ENCODE measurements at places on chromosomes 3 and 15.

DNA sequence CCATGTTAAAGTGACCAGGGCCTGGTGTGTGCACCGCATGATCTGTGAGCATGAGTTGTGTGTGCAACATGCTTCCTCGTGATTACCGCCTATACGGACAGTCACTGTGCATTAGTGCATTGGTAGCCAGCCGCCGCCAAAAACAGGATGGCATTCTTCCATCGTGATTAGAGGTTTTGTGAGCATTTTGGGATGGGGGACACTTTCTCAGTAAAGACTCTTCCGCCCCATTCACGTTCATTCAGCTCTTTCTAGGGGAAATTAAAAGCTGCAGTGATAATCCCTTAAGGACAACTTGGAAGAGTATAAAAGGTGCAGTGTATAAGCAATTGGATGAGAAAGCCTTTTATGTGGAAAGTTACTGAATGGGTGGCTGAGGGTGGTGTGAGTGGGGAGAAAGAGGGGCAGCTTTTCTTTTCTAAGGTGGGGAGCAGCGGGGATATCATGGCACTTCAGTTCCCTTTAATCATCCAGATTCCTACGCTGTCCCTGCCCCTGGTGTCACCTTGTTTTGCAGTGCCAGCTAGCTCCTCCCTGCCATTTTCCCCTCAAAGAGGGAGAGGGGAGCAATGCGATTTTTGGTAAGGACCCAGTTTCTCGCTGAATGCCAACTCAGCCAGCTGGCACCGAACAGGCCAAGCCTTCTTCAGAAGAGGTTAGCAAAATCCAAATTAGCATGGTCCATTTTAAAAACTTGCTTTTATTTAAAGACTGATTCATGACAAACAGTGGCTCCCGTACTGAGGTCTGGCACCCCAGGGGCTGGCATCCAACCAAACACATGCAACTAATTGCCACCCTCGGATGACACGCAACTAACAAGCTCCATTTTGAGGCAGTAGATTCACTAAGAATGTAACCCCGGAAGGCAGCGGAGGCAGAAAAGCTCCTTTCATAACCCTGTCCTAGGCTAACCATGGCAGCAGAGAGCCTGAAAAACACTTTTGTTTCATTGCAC is 447.8 kb downstream of the FHIT start:
- DNase-seq, result no peak

DNA sequence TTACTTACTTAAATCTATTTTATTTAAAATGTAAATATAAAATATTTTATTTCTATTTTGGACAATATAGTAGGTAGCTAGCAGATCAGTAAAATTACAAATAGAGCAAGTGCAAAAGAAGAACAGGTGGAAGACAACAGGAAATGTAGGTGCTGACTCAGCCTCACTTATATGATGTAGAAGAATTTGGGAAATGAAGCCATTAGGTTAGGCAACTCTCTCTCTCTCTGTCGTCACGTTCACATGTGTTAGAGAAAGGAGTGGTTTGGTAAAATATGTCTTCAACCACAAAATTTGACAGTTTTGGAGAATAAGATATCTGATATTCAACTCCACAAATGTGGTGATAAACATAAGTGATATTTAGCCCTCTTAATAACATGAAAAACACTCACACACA is 532.5 kb upstream of the KCNMB2 start:
- DNase-seq, result no peak

DNA sequence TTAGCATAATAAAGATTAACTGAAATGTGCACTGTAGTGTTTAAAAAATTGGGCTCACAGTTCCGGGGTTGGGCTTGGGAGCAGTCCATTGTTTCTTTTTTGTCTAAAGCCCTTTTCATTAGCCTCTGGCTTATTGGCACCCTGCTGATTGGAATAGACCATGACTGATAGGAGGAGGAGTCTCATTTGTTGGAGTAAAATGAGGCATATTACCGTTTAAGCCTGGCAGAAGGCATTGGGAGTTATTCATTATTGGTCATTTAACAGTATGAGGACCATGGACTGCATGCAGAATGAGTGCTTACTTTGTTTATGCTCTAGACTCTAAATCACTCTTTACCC is 139.0 kb upstream of the CGNL1 start:
- DNase-seq, result no peak

DNA sequence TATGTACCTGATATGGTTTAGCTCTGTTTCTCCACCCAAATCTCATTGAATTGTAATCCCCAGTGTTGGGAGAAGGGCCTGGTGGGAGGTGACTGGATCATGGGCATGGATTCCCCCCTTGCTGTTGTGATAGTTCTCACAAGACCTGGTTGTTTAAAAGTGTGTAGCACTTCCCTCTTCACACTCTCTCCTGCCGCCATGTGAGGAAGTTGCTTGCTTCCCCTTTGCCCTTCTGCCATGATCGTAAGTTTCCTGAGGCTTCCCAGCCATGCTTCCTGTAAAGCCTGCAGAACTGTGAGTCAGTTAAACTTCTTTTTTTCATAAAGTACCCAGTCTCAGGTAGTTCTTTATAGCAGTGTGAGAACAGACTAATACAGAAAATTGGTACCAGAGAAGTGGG is 93.1 kb downstream of the C3orf70 start:
- no peak for DNase-seq

- peak; percentile 30 for DNase-seq
These were observed 185.2 kb downstream of the KLF13 start for GRCh38 chr15:31511707-31512310.

- DNase-seq, result no peak
These were observed 205.6 kb downstream of the VGLL3 start for GRCh38 chr3:86785386-86785785.

- DNase-seq, result no peak
These were observed 12.6 kb upstream of the APH1B start for GRCh38 chr15:63264688-63265293.

- no peak for DNase-seq
These were observed 28.1 kb downstream of the CMTM7 start for GRCh38 chr3:32419742-32420125.

GRCh38 chr15:95760508-95760907 is 570.0 kb upstream of the NR2F2 start:
- no peak for DNase-seq

- no peak for DNase-seq
These were observed 719.3 kb upstream of the SGO1 start for GRCh38 chr3:20905210-20905805.

DNA sequence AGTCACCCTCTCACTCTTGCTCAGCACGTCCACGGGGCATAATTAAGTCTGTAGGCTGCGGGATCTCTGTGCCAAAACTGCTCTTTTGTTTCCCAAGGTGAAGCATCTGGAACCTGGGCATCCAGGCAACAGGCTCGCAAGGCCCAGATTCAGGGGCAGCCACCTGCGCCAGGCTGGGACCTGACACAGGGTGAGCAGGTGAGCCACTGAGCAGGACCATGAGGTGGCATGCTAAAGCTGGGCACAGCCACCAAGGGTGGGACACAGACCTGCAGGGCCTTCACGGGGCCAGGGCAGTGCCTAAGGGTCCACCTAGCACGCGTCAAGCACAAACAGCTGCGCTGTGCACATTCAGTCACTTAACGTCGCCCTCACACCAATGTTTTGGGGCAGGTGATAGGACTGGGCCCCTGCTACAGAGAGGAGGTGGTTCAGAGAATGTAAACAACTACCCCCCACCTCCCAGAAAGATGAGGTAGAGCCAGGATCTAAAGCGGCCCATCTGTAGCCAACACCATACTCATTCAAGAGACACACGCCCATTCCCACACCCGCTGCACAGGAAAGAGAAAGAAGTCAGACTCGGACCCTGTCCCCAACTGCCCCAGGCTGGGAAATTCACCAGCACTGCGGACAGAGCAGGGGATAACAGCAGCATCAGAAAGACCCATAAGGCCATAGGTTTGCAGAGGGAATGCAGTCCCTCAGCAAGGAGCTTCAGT is 16.3 kb downstream of the XXYLT1 start:
- no peak for DNase-seq

GRCh38 chr3:37031096-37031682 is 37.9 kb downstream of the MLH1 start:
- no peak for DNase-seq

GRCh38 chr3:183159333-183159732 is 3.2 kb downstream of the LAMP3 start:
- DNase-seq, result no peak

- DNase-seq, result peak; percentile 19
These were observed 9.7 kb upstream of the THUMPD3 start for GRCh38 chr3:9352917-9353752.

DNA sequence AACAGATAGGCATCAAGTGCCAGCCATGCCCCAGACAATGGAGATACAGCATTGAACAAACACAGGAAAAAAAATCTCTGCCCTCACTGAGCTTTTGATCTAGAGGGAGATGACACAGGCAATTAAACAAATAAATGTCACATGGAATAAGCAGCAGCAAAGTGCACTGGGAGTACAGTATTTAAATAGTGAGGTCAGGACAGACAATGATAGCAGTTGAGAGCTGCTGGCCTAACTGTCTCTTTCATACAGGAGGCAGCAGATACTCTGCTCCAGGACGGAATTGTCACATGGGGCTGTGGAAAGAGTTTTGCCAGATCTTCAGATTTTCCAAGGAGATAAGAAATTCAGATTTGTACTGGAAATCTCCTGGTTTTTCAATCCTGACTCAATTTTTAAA is 241.3 kb downstream of the THRB start:
- no peak for DNase-seq

DNA sequence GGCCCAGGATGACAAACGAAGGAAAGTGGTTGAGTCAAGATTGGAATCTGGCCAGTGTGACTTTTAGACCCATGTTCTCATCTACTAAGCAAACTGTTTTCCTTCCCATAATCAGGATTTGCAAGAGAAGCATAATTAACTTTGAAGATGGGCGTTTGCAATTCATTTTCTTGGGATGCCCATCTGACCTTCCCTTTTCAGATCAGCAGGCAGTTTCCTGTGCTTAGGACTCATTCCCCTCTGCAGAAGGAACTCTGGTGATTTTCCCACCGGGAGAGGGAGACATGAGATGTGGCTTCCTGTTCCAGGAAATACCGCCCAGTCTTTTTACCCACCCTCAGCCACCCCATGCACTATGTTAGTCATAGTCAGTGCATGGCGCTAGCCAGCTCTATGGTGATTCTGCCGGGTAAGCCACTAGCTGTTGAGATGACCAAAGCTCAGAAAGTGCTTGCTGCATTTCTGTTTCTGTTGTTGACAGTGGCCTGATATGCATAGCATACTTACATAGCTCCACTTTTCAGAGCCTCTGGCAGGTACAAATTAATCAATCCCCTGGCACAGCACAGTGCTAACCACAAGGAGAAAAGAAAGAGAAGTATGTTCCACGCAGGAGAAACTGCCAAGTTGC is 129.4 kb downstream of the VGLL4 start:
- no peak for DNase-seq

DNA sequence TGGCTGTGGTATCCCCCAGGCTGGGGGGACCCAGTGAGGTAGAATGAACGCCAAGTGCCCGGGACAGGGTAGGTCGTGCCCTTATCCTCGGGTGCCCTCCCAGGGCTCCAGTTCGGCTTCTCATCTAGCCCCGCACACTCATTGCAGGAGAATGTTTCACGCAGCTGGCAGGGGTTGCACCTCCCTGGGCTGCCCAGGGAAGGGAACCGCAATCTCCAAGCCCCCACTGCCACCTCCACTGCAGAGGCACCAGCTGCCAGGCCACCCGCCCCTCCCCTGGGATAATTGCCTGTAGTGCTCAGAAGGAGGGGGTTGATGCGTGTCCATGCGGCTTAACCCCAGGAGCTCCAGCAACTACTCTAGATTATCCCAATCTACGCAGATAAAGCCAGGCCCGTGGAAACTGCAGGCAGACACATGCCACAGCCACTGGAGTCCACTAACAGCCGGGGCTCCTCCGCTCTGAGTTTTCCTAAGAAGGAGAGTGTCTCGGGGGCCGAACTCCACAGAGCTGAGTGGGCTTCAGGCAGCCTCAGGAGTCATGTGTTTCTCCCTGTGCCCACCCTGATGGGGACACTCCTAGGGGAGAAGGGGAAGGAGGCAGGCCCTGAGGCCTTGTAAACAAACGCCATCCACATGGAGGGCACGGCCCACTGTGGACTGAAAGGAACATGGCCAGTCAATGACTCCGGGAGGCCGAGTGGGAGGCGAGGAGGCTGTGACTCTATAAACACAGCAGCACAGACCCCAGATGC is 137.2 kb upstream of the IQSEC1 start:
- no peak for DNase-seq

DNA sequence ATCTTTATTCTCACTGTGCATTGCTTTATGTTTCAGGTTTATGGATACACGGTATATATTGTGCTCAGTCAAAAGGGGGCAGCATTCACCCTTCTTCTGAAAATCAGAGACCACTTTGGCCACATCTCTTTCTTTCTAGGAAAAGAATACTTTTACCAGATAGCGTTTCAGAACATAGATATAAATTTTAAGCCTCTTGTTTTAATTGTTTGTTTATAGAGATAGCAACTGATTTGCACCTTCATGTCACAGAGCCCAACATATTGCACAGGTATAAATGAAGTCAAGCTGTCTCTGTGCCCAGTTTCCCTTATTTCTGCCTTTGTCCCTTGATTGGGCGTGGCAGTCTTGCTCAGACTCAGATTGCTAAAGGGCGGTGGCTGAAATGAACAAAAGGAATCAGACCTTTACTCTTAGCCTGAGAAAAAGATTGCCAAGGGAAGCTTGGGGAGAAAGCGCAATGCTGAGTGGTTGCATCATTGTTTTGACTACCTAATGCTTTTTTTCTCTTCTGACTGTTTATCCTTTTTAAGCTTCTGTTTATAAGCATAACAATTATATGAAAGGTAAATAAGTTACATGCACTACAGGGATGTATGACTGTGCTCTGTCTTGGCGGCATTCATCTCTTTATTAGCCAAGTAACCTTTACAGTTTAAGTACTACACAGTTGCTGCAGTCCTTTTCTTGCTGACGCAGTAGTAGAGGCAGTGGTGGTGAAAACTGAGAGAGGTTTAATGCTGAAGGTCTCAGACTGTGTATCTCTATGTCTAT is 70.8 kb upstream of the ZBTB20 start:
- no peak for DNase-seq

GRCh38 chr3:158165141-158165655 is 55.3 kb downstream of the RSRC1 start:
- no peak for DNase-seq

DNA sequence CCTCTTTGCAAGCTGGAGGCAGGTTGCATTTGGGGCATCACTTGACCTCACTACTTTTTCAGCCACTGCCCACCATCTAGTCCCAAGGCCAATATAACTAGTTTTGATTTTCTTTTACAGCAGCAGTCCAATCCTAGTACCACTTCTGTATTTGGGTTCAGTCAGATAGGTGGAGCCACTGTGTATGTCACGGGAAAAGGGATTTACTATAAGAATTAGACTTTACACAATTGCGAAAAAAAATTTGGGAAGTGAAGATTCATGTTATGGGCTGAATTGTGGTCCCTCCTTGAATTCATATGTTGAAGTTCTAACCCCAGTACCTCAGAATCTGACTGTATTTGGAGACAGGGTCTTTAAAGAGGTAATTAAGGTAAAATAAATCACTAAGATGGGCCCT is 37.4 kb upstream of the NMNAT3 start:
- DNase-seq, result no peak

DNA sequence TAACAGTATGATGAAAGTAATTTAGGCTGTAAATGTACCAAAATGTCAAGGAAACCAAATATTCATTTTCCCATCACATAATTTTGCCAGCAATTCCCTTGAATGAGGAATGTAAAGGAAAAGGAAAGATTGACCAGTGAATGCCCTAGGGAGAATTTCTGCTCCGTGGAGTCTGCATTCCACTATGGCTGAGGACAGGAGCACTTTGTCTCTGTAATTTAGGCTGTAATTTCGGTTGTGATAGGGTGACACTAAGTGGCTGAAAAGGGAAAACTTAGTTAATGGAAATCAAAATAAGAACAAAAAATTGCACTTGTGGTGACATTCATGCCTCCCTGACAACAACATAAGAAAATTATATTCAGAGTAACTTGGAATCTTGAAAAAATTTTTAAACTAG is 8.3 kb upstream of the TMEM207 start:
- no peak for DNase-seq
